ENCODE measurements at places on chromosomes 11 and 22.

DNA sequence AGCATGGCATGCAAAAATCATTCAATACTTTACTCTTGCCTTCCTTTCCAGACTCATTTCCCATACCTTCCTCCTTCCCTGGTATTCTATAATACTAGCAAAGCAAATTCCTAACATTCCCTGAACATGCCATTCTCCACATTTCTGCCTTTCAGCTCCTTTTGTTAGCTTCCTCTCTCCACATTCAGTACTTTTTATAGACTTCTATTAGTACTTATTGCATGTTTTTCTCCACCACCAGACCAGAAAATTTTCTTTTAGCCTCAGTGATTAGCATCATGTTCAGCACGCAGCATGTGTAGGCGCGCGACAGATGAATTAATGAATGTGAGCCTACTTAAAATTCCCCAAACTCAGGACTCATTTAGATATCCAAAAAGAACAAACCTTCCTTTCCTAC lies 935.3 kb downstream of the DLG2 start:
- no peak for DNase-seq
- no peaks in the 10 kb centered on the region for H3K27me3 ChIP-seq
- no peaks in the 10 kb centered on the region for H3K36me3 ChIP-seq
- no peak overlapping the region for H3K27ac ChIP-seq

DNA sequence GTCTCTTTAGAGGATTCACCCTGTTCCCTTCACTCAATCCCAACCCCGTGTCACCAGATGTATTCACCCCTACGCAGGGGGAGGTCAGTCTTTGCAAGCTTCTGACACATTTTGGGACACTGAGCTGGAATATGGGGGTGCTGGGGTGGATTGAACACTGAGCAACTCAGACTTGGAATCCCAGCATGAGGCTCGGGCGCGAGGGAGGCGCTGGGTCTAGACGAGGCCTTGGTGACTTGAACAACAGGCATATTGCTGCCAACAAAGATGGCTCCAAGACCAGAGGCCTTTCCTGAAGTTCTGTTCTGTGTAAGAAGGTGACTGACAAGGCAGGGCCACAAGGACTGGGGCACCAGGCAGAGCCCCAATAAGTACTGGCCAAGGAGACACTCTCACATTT lies 3.0 kb upstream of the SCGB2A1 start:
- no peaks in the 10 kb centered on the region for H3K4me1 ChIP-seq
- no peak overlapping the region for H3K4me3 ChIP-seq
- H3K27me3 ChIP-seq: no peaks in the 10 kb centered on the region
- H3K36me3 ChIP-seq: no peaks in the 10 kb centered on the region
- no peak overlapping the region for H3K27ac ChIP-seq
- DNase-seq: no peak

- no peaks in the 10 kb centered on the region for H3K36me3 ChIP-seq
- no peaks in the 10 kb centered on the region for H3K4me1 ChIP-seq
- no peak overlapping the region for H3K4me3 ChIP-seq
- peaks cover 13% of the 10 kb centered on the region for H3K27me3 ChIP-seq
Measured at GRCh38 chr22:20637750-20638506, 130.5 kb downstream of the MED15 start.

DNA sequence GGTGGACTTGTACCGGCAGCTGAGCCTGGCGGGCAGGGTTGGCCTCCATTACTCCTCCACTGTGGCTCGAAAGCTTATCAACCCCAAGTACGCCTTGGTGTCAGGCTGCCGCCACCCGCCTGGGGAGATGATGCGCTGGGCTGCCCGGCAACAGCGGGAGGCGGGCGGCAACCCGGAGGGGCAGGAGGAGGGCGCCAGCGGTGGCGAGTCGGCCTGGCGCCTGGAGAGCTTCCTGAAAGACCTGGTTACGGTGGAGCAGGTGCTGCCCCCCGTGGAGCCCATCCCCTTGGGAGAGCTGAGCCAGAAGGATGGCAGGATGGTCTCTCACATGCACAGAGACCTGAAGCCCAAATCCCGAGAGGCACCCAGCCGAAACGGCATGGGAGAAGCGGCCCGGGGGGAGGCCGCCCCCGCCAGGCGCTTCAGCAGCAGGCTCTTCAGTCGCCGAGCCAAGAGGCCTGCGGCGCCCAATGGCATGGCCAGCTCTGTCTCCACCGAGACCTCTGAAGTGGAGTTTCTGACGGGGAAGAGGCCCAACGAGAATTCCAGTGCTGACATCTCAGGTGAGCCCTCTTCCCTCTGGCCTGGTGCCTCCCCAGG lies 26.7 kb downstream of the FAM83F start:
- H3K4me1 ChIP-seq: peaks cover 4% of the 10 kb centered on the region
- no peaks in the 10 kb centered on the region for H3K36me3 ChIP-seq
- H3K27ac ChIP-seq: peak overlapping the region; percentile 50
- no peak for DNase-seq

GRCh38 chr11:18312663-18313420 lies 9.1 kb downstream of the HPS5 start:
- H3K27me3 ChIP-seq: no peaks in the 10 kb centered on the region
- H3K4me3 ChIP-seq: no peak overlapping the region

DNA sequence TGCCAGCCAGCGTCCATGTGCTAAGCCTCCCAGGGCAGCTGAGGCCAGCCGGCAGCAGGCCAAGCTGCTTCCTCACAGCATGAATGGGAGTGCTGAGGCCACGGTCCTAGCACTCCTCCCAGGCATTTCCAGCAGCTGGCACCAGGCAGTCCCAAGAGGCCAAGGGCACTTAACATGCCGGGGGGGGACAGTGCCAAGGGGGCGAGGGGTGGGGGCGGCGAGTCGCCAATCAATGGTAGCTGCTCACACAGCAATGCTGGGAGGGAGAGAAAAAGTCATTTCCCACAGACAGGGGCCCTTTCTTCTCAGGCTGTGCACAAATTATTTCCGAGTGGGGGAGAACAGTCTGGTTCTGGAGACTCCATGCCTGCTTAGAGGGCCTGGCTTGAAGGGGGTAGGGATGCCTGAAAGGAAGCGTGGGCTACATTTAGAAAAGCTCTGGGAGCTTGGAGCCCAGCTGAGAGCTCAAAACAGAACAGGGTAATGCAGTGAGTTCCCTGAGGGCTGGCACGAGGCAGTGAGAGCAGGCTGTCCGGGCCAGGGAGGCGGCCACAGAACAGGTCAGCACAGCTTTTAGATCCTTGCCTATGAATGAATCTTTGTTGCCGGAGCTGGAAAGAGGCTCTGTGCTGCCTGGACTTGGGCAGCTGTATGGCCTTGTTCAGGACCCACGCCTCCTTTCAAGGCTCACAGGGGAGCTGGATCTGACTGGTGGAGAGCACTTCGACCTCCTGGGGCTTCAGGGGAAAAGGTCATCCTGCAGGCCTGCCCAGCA lies 14.4 kb upstream of the TBC1D10A start:
- peaks cover 27% of the 10 kb centered on the region for H3K36me3 ChIP-seq
- no peaks in the 10 kb centered on the region for H3K27me3 ChIP-seq
- H3K4me3 ChIP-seq: no peak overlapping the region
- DNase-seq: peak; percentile 61
- peak overlapping the region; percentile 64 for H3K27ac ChIP-seq

Data from breast epithelium (tissue), 4 donors.